ENCODE measurements at places on chromosomes 4 and X. TPM values are rescaled to one million over a fixed set of nuclear protein-coding genes. Genes with fewer than 3 reads are reported as not detected.

DNA sequence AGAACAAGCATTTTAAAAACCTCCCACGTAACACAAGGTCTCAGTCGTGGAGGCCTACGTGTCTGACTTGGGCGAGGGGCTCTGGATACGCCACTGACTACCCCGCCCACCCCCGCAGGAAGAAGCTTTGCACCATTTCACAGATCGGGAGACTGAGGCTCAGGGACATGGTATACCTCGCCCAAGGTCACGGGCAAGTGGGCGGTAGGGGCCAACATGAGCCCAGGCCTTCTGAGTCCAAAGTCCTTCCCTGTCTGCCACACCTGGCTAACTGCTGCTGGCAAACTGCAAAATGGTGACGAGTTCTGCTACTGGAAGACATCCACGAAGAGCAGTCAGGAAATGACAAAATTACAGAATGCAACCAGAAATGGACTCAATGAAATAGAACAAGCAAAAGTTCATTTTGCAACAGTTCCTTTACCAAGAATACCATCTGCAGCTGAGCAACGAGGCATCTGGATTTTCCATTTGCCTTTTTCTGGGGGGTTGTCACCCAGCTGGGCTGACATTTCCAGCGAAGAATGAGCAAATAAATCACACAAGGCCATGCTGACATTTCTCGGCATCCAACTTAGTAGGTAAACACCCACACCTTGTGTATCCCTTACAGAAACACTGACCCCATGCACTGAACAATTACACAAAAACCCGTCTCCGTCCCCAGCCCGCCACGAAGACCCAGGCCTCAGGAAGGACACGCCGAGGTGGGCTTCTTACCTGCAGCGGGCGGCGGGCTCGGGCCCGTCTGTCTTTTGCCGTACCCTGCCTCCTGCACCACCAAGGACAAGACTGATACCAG lies 70.2 kb upstream of the AFAP1 start:
- no peak for DNase-seq

Gene NCAPG
- total RNA-seq = 25.3 TPM

- DNase-seq = no peak
Observed at GRCh38 chr4:151952137-151952536, 191.3 kb upstream of the GATB start.

Gene DCX
- total RNA-seq = not detected

- DNase-seq = no peak
Observed at GRCh38 chr4:38832624-38833528, 23.7 kb downstream of the TLR6 start.

Gene SMC1A
- 11.7 TPM for total RNA-seq

- no peak for DNase-seq
Observed at GRCh38 chr4:71677568-71677967, 106.3 kb downstream of the GC start.

Gene SYTL5
- total RNA-seq = not detected

DNA sequence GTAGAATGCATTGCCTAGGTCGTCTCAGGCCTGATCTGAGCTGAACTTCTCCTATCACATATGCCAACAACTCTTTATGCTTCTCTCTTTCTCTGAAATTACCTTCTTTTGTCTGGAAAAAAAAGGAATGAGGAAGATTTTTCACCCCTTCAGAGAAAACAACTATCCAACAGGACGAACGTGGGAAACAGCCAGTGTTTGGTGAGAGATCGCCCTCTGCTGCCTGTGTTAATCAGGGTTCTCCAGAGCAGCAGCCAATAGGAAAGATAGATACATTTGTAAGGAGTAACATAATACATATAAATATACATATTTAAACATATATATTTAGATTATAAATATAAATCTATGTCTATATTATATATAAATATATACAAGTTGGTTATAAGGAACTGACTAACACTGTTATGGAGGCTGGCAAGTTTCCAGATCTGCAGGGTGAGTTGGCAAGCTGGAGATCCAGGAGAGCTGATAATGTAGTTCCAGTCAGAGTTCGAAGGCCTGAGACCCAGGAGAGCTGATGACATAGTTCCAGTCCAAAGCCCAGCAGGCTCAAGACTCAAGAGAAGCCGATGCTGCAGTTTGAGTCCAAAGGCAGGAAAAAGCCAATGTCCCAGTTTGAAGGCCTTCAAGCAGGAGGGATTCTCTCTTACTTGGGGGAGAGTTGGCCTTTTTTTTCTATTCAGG lies 13.3 kb downstream of the CETN2 start:
- peak; percentile 18 for DNase-seq

Gene DMP1
- not detected for total RNA-seq

Gene F9
- not detected for total RNA-seq

DNA sequence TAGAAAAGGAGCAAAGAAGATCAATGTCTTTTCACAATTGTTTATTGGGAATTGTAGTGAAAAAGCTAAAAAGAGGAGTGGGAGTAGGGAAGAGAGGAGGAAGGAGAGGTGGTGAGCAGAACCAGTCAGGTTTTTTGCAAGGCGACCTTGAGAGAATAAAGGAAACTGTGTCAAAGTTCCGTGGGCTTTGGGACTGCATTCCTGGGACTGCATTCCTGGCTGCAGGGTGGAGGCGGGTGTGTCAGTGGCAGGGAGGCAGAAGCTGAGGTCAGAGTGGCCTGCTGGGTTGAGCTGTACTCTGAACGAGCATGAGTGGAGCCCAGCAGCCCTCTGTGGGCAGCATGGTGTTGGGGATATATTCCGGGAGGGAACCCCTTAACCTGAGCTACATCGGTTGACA lies 66.8 kb upstream of the UCP1 start:
- peak; percentile 13 for DNase-seq

Gene PRR32
- not detected for total RNA-seq

DNA sequence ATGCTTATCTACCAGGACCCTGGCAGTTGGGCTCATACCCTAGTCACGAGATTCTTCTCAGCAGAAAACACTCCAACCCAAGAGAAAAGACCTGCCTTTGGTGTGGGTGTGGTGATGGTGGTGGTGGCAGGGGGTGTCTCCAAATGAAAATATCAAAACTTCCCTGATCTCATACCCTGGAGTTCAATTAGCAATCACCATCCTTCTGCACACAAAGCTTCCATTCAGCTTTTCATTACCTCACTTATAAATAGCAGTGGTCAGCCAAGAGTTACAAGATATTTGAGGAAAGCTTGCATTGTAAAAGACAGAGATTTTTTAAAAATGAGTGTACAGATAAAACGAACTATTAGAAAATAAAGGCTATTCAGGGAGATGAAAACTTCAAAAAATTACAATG lies 580.8 kb upstream of the MAGEB2 start:
- no peak for DNase-seq

Gene KIAA0232
- 6.2 TPM for total RNA-seq

- no peak for DNase-seq
Observed at GRCh38 chr4:92447255-92447905, 143.6 kb downstream of the GRID2 start.

Gene FREM3
- total RNA-seq = not detected

GRCh38 chr4:158915683-158916241 lies 146.9 kb downstream of the FNIP2 start:
- no peak for DNase-seq

Measured in Caki2 (cell line).